ENCODE measurements at places on chromosomes 7 and 10.

DNA sequence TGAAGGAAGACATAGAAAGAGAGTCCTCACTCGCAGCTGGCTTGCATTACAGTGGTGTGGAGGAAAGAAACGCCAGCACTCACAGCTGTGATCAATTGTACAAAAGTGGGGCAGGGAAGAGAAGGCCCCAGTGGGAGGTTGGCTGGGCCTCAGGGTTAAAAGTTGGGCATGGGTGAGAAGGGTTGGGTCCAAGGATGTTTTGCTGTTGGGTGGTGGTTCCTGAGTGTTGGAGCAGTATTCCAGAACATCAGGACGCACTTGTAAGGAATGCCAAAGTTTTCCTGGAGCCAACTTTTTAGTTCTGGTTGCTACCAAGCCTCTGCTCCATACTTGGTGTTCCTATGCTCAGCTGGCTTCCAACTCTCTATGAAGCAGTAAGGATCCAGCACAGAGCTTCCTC is 55.4 kb upstream of the MKRN1 start:
- no peak overlapping the region for H3K4me3 ChIP-seq
- no peak for DNase-seq
- H3K4me1 ChIP-seq, result no peaks in the 10 kb centered on the region
- H3K27me3 ChIP-seq, result no peaks in the 10 kb centered on the region

- H3K27me3 ChIP-seq, result no peaks in the 10 kb centered on the region
- H3K36me3 ChIP-seq, result peaks cover 21% of the 10 kb centered on the region
- peaks cover 24% of the 10 kb centered on the region for H3K4me1 ChIP-seq
- no peak for DNase-seq
- H3K4me3 ChIP-seq, result no peak overlapping the region
These were observed 2.8 kb downstream of the CAMK2G start for GRCh38 chr10:73871295-73872189.

GRCh38 chr7:50710441-50711154 is 72.1 kb downstream of the GRB10 start:
- H3K36me3 ChIP-seq, result peaks cover 2% of the 10 kb centered on the region
- no peak overlapping the region for H3K4me3 ChIP-seq
- no peak for DNase-seq
- no peak overlapping the region for H3K27ac ChIP-seq
- peaks cover 16% of the 10 kb centered on the region for H3K4me1 ChIP-seq

DNA sequence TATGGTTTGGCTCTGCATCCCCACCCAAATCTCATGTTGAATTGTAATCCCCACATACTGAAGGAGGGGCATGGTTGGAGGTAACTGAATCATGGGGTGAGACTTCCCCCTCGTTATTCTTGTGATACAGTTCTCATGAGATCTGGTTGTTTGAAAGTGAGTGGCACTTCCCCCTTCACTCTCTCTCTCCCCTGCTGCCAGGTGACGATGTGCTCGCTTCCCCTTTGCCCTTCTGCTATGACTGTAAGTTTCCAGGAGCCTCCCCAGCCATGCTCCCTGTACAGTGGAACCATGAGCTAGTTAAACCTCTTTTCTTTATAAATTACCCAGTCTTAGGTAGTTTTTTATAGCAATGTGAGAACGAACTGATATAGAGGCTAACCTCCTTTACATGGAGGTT is 16.6 kb downstream of the PLPP4 start:
- H3K27ac ChIP-seq, result no peak overlapping the region
- DNase-seq, result no peak
- H3K36me3 ChIP-seq, result no peaks in the 10 kb centered on the region
- peaks cover 13% of the 10 kb centered on the region for H3K4me1 ChIP-seq
- H3K4me3 ChIP-seq, result no peak overlapping the region
- no peaks in the 10 kb centered on the region for H3K27me3 ChIP-seq
